Heart left ventricle (tissue), 16 donors: ENCODE measurements at places on chromosomes 3 and 15.
A peak's percentile ranks its signal among the peaks of the same experiment; 100 is the strongest.

GRCh38 chr3:187989575-187990153 is 164.3 kb upstream of the LPP start:
- no peak for DNase-seq

GRCh38 chr3:182809531-182809930 is 16.2 kb downstream of the ATP11B start:
- no peak for DNase-seq

DNA sequence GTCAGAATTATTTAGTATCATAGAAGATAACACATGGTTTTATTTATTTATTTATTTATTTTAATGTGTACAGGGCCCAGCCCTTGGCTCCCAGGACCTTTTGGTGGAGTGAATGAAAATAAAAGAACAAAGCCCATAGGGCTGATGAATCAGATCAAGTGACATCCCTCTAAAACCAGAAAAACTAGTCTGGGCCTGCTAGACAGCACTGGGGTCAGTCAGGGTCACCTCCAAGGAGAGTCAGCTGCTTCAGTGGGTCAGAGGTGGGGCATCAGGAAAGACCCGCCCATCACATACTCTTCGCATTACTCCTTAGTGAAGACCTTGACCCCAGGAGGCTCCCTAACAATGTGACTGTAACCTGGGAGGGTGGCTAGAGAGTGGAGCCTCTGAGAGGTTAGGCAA is 12.8 kb downstream of the PPCDC start:
- DNase-seq = no peak

- no peak for DNase-seq
These were observed 268.3 kb downstream of the UACA start for GRCh38 chr15:70494852-70495571.

GRCh38 chr3:142279965-142280590 is 54.7 kb upstream of the GK5 start:
- DNase-seq = peak; percentile 32
